ENCODE measurements at places on chromosomes 5 and 9. TPM values are rescaled to one million over a fixed set of nuclear protein-coding genes. Genes with fewer than 3 reads are reported as not detected.

DNA sequence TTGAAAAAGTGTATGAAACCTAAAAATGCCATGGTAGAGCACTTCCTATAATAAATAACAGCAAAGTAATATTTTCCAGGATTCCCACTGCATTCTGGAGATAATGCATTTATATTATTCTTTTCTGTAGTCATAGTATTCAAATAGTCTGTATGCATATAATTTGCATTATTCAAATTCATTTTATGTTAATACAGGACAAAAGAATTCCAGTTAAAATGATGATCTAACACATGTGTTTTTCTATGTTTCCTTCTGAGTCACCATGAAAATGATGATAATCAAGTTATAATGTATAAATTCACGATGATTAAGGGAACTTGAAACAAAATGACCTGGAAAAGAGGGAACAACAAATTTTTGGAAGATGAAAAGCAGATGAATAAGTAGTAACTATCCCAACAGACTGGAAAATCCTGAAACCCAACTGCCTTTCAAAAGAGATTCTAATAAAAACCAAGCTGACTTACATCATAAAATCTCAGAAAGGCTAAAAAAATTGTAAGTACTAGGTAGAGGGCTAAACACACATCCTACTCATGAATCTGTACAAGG, 358.6 kb upstream of the PAPPA start:
- DNase-seq = no peak

GRCh38 chr9:14993061-14993800, 83.0 kb upstream of the FREM1 start:
- peak; percentile 33 for DNase-seq

The REXO4 gene
- 20.8 TPM for total RNA-seq

The ITK gene
- total RNA-seq = 2.2 TPM

The CA9 gene
- total RNA-seq = not detected

The ANKRD31 gene
- total RNA-seq = 0.41 TPM

The PCDHA8 gene
- 0.17 TPM for total RNA-seq

The FAM163B gene
- total RNA-seq = not detected

The SOX30 gene
- 14.4 TPM for total RNA-seq

The SHISAL2B gene
- not detected for total RNA-seq

The GARIN3 gene
- total RNA-seq = not detected

Data from prostate gland (tissue), 2 donors.